ENCODE measurements at places on chromosomes 3 and 15.

GRCh38 chr15:66572146-66572545, 6.3 kb upstream of the LCTL start:
- no peak for DNase-seq

DNA sequence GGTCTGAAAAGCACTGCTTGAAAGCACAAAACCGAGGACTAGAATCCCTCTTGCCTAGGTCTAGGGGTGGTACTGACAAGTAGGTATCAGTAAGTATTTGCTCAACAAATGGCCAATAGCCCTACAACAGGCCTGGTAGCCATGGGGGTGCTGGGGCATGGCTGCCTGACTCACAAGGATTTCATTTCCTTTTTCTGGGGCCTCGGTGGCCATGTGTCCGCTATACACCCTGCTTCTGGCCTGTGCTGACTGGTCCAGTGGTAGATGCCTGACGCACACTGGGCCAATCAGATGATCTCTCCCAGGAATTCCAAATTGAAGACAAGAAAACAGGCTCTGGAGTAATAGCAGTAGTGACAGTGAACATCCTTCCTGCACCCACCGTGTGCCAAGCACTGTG, 29.4 kb downstream of the MELTF start:
- DNase-seq: peak; percentile 4

DNA sequence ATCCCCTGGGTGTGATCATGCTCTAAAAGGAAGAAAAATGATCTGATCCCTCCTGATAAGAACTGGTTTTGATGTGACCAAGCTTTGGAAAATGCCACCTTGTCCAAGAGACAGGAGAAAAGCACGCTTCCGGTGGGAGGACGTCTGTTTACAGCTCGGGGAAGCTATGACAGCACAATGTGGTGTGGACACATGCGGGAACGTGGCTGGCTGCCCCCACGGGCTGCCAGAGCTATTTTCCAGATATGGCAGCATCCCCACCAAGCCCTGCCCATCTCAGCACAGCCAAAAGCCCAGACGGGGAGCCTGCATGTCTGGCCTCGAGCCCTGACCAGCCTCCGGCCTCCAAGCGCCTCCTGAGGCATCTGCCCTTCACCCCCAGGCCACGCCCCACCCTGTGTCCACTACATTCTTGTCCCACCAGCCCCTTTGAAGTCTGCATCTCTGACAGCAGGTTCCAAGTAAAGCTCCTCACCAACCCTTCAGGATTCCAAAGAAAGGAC, 63.2 kb upstream of the HRH1 start:
- no peak for DNase-seq

DNA sequence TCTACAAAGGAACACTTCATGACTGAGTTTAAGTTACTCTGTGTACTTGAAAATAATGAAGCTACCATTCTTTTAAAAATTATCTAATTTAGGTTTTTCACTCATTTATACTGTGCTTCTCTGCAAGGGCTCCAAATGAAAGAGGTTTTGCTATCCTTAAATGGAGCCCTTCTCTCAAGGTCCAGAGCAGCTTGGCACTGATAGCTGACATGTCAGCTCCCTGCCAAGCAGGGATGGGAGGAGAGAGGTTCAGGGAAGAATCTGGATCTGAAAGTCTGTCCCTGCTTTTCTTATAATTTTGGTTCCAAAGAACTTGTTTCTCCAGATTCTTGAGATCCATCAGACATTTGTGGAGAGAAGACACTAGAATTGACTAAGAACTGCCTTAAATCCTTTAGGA, 39.1 kb downstream of the MRPS11 start:
- DNase-seq: no peak

DNA sequence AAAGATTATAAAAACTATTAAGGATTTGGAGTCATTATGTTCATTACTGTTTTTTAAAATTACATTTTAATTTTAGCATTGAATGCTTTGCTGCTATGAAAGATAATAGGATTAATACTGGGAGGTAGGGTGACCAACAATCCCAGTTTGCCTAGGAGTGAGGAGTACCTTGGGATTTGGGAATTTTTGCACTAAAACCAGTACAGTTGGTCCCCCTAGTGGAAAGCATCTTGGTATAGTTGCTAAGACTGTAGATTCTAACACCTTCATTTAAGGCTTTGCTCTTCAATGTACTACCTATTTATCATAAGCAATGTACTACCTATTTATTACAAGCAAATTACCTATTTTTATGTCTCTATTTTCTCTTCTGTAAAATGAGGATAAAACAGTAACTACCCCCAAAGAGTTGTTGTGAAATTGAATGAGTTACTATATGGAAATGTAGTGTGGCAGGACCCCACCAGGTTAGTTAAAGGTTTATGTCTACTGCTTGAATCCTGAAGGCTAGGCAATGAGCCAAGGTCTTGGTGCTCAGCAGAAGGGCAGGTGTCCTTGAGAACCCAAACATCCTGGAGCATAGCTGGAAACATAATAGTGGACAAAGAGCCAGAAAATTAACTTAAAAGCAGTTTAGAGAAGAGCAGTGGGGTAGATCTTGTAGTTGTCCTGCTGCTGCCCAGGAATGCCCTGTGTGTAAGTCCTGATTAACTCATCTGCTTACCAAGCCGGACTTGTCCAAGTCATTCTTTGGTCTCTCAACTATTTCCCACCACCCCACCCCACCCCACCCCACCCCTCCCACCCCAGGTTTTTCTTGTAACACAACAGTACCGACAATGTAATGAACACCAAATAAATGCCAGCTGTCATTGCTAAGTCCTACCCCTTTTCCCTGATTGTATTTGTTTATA, 49.2 kb upstream of the NMD3 start:
- no peak for DNase-seq

GRCh38 chr3:71454512-71455403, 128.8 kb downstream of the FOXP1 start:
- DNase-seq: no peak

DNA sequence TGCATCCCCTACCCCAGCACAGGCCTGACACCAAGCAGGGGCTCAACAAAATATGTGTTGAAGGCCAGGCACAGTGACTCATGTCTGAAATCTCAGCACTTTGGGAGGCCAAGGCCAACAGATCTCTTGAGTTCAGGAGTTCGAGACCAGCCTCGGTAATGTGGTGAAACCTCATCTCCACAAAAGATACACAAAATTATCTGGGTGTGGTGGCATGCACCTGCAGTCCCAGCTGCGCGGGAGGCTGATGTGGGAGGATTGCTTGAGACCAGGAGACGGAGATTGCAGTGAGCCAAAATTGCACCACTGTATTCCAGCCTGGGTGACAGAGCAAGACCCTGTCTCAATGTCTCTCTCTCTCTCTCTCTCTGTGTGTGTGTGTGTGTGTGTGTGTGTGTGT, 30.7 kb upstream of the CYP11A1 start:
- DNase-seq: no peak

DNA sequence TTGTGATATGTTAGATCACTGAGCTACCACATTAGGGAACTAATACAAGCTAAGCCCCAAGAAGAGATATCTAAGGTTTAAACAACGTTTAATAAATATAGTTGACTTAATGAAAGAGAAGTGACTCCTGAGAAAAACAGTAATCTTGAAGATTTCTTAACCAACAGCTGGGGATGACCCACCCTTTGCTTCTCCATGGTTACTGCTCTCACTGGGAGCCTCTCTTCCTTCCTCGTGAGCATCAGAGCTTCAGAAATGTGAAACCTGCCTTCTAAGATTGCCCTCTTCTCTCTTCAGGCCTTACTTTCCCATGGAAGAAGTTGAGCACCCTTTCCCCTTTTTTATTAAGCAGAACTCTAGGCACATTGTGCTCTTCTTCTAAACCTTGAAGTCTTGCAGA, 132.2 kb upstream of the NR2E3 start:
- DNase-seq: no peak

DNA sequence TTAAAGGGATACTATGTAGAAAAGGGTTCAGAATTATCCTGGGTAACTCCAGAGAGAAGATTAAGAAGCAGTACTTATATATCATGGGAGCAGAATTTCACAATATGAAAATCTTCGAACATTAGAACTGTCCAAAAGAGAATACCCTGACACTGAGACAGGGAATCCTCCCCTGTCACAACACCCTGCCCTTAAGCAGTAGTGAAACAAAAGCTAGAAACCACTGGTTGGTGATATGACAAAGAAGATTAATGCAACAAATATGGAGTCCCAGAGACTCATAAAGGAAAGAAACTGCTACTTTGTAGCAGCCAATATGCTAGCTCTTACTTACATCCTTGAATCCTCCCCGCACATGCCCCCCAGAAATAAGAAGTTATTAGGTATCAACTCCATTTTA, 18.5 kb downstream of the MIX23 start:
- DNase-seq: no peak

DNA sequence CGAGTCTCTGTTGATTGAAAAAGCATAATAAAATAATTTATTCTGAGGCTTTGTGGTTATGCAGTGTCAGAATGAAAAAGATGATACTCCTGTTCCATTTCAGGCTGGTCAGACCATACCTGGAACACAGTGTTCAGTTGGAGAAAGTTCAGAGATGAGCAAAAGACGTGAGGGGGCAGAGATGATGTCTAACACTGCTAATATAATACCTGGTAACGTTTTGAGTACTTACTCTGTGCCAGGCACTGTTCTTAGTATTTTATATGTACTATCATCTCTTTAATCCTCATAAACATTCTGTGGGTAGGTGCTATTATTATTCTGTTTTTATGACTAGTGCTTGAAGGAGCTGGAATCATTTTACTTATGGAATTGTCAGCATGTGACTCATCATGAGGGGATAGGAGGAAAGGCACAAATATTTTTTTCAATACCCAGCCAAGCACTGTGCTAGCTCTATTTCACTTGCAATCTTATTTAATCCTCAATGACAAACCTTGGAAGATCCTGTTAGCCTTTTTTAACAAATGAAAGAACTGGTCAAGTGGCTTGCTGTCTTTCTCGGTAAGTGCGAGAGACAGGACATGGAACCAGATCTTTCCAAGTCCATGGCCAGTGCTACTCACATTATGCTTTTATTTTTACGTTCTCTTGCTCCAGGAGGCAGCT, 31.8 kb downstream of the IQGAP1 start:
- DNase-seq: no peak

GRCh38 chr3:27533718-27534573, 49.8 kb upstream of the SLC4A7 start:
- DNase-seq: peak; percentile 29

GRCh38 chr3:129248286-129248979, 973 bp upstream of the COPG1 start:
- no peak for DNase-seq

- DNase-seq: no peak
These were observed 20.3 kb downstream of the CHMP2B start for GRCh38 chr3:87247430-87247773.
